Caki2 (cell line): ENCODE measurements at places on chromosomes 5 and 9. TPM values are rescaled to one million over a fixed set of nuclear protein-coding genes. Genes with fewer than 3 reads are reported as not detected.

The WWC1 gene
- 98.5 and 102 TPM in 2 replicates for total RNA-seq

- DNase-seq: peak; percentile 92
Observed at GRCh38 chr5:57482671-57483106, at the start of gene ACTBL2. ACTBL2 (minus strand) TSS chr5:57482811; CDS start chr5:57482707, 104 bp downstream.

The AP3B1 gene
- 37.6 and 47.5 TPM in 2 replicates for total RNA-seq

- no peak for DNase-seq
Observed at GRCh38 chr5:59275170-59275509, 618.4 kb downstream of the PDE4D start.

- no peak for DNase-seq
Observed at GRCh38 chr9:88501086-88501485, 33.9 kb upstream of the NXNL2 start.

The CTSV gene
- 0.27 and 3.0 TPM in 2 replicates for total RNA-seq

DNA sequence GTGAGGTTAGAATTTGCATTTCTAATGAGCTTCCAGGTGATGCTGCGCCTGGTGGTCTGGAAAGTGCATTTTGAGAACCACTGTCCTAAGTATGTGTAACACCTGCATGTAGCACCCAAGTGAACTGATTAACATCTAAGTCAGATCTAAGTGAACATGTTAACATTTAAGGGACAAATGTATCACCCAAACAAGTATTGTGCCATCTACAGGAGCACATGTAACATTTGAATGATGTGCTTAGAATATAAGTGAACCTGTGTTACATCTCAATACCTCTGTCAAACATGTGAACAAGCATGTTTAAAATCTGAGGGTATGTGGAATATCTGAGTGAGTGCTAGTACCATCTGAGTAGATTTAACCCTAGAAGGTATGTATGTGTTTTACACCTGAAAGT lies 68.7 kb downstream of the PLPPR1 start:
- DNase-seq: no peak

- DNase-seq: no peak
Observed at GRCh38 chr9:81289622-81290021, 399.7 kb downstream of the TLE1 start.

GRCh38 chr9:7216004-7216841 lies 458.4 kb downstream of the KDM4C start:
- DNase-seq: peak; percentile 64
